ENCODE measurements at places on chromosomes 4 and X. TPM values are rescaled to one million over a fixed set of nuclear protein-coding genes. Genes with fewer than 3 reads are reported as not detected.

The CXCL11 gene
- total RNA-seq: 0.07 TPM

The PSMD10 gene
- total RNA-seq: 50.7 TPM

The DCAF12L2 gene
- total RNA-seq: not detected

The MAGEA9B gene
- total RNA-seq: not detected

The PAGE5 gene
- total RNA-seq: not detected

The DAPP1 gene
- 27.7 TPM for total RNA-seq

The TEX13A gene
- not detected for total RNA-seq

The ATP8A1 gene
- total RNA-seq: 0.74 TPM

The RAB40A gene
- total RNA-seq: not detected

The ZDHHC15 gene
- total RNA-seq: not detected

The RNF4 gene
- total RNA-seq: 38.7 TPM

The HSFX3 gene
- total RNA-seq: not detected

The GAGE12F gene
- not detected for total RNA-seq

The DMRTC1B gene
- not detected for total RNA-seq

The RRAGB gene
- 3.3 TPM for total RNA-seq

The UGT2B11 gene
- not detected for total RNA-seq

The ZFP42 gene
- total RNA-seq: 0.33 TPM

The CD38 gene
- 0.07 TPM for total RNA-seq

The SYN1 gene
- 0.33 TPM for total RNA-seq

The FOXP3 gene
- not detected for total RNA-seq

The TCP11X2 gene
- total RNA-seq: not detected

The LNX1 gene
- 3.6 TPM for total RNA-seq

The USP17L13 gene
- total RNA-seq: not detected

The UBE2A gene
- total RNA-seq: 28.9 TPM

The LIMCH1 gene
- total RNA-seq: 2.4 TPM

The RPGR gene
- 3.0 TPM for total RNA-seq

The CXXC4 gene
- 0.42 TPM for total RNA-seq

The PDZD11 gene
- 52.3 TPM for total RNA-seq

The NEXMIF gene
- total RNA-seq: not detected

The ANOS1 gene
- 0.56 TPM for total RNA-seq

The ARAP2 gene
- total RNA-seq: 33.4 TPM
